ENCODE measurements at places on chromosomes 7 and 10. TPM values are rescaled to one million over a fixed set of nuclear protein-coding genes. Genes with fewer than 3 reads are reported as not detected.

ANXA8 gene
- total RNA-seq: 29.5 TPM

ABCB1 gene
- not detected for total RNA-seq

AHCYL2 gene
- total RNA-seq: 4.9 TPM

MRLN gene
- not detected for total RNA-seq

PRKG1 gene
- total RNA-seq: not detected

C10orf105 gene
- not detected for total RNA-seq

TNKS2 gene
- 18.9 TPM for total RNA-seq

NUTM2E gene
- total RNA-seq: 0.40 TPM

ATP6V0A4 gene
- 0.34 TPM for total RNA-seq

OGA gene
- 73.9 TPM for total RNA-seq

TNRC18 gene
- total RNA-seq: 39.4 TPM

PNLIP gene
- not detected for total RNA-seq

ADAMTS14 gene
- 0.14 TPM for total RNA-seq

BAMBI gene
- total RNA-seq: 13.7 TPM

CALHM1 gene
- total RNA-seq: not detected

C7orf57 gene
- total RNA-seq: 0.20 TPM

LRRN3 gene
- not detected for total RNA-seq

RPEL1 gene
- total RNA-seq: not detected

KLF14 gene
- total RNA-seq: not detected

MYH16 gene
- 0.81 TPM for total RNA-seq

FRAT2 gene
- 5.8 TPM for total RNA-seq

AGR2 gene
- 104 TPM for total RNA-seq

LIPN gene
- total RNA-seq: not detected

PLEKHA1 gene
- 14.0 TPM for total RNA-seq

ZNF775 gene
- total RNA-seq: 5.4 TPM

LRRC18 gene
- total RNA-seq: not detected

C7orf33 gene
- total RNA-seq: not detected

BUD31 gene
- 133 TPM for total RNA-seq

FLNC gene
- total RNA-seq: 7.3 TPM

GLI3 gene
- 0.09 TPM for total RNA-seq

SPDYE16 gene
- total RNA-seq: not detected

TMED4 gene
- 52.8 TPM for total RNA-seq

ASNS gene
- total RNA-seq: 60.8 TPM

LFNG gene
- total RNA-seq: 17.2 TPM

Data from A549 treated with ZK216348 at 1 μM for 4 hours (cell line).